NCI-H146 (cell line): ENCODE measurements at places on chromosomes 16 and 17.

GRCh38 chr17:17289701-17290100, 8.7 kb upstream of the COPS3 start:
- DNase-seq = no peak

DNA sequence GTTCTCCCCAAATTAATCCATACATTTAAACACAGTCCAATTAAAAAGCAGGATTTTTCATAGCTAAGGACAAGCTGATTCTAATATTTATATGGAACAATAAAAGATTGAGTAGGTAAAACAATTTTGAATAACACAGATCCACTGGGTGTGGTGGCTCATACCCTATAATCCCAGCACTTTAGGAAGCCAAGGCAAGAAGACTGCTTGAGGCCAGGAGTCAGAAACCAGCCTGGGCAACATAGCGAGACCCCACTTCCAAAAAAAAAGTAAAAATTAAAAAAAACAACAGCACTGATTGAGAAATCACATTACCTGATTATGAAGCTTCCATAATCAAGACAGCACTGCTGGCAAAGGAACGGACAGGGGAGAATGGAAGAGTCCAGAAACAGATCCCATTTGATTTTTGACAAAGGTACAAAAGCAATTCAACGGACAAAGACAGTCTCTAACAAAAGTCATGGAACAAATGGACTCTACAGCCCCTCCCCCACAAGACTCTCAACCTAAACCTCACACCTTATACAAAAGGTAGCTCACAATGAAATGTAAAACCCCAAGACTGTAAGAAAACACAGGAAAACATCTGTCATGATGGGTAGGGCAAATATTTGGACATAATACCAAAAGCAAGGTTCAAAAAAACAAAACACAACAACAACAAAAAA, 17.9 kb downstream of the USP7 start:
- no peak for DNase-seq

GRCh38 chr16:70770626-70771552, 30.1 kb downstream of the VAC14 start:
- peak; percentile 23 for DNase-seq

GRCh38 chr16:23107936-23108335, 41.3 kb downstream of the USP31 start:
- no peak for DNase-seq

DNA sequence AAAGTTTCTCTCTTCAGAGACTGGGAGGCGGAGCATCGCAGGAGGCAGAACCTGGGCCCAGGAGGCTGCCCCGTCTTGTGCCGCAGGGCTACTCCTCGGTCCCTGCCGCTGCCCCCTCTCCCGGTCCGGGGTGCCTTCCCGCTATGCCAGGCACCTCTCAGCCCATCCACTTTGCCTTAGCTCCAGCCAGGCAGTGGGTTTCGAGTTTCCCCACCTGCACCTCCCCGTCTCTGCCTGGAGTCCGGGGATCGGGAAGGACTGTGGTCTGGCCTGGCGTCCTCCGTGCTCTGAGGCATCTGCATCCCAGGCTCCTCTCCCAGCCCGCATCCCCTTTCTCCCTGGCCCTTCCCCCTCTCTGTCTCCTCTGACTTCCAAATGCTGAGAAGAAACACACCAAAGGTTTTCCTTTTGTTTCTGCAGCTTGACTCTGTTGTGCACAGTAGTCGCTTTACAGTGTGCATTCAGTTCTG, 26.8 kb upstream of the PIK3R6 start:
- DNase-seq = no peak

DNA sequence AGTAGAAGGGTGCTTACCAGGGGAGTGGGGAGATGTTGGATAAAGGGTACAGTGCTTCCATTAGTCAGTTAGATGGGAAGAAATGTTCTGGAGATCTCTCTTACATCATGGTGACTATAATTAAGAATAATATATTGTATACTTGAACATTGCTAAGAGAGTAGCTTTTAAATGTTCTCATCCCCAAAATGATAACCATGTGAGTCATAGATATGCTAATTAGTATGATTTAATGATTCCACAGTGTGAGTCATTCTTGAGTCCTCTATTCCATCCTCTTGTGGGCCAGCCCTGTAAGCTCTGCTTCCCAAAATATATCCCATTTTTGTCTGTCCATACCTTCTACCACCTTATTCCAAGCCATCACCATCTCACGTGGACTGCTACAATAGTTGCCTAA, 80.6 kb upstream of the CDH11 start:
- DNase-seq = no peak

GRCh38 chr16:10979717-10980601, 35.6 kb downstream of the CLEC16A start:
- DNase-seq = no peak

DNA sequence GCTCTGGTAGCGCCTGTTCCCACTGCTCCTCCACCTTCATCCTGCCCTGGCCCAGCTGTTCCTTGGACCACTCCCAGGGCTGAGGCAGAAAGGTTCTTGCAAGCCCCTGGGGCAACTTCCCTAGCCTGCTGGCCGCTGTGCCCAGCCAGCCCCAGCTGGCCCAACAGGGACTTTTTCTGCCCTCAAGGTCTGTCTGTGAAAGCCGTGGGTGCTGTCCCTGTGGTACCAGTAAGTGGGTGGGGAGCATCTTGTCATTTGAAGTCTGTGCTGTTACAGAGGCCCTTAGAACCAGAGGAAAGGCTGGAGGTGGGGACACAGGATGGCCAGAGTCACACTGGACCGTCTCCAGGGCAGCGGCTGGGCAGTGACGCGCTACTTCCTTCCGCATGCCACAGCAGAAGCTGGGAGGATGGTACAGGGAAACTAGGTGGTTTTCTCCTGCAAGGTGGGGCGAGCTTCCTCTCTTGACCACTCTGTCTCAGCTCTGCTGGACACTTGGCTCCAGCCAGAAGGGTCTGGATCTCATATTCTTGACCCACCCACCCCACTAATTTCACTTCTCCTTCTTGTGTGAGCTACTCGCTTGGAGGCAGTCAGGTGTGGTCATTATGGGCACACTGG, 87.8 kb downstream of the PLCG2 start:
- DNase-seq = no peak

DNA sequence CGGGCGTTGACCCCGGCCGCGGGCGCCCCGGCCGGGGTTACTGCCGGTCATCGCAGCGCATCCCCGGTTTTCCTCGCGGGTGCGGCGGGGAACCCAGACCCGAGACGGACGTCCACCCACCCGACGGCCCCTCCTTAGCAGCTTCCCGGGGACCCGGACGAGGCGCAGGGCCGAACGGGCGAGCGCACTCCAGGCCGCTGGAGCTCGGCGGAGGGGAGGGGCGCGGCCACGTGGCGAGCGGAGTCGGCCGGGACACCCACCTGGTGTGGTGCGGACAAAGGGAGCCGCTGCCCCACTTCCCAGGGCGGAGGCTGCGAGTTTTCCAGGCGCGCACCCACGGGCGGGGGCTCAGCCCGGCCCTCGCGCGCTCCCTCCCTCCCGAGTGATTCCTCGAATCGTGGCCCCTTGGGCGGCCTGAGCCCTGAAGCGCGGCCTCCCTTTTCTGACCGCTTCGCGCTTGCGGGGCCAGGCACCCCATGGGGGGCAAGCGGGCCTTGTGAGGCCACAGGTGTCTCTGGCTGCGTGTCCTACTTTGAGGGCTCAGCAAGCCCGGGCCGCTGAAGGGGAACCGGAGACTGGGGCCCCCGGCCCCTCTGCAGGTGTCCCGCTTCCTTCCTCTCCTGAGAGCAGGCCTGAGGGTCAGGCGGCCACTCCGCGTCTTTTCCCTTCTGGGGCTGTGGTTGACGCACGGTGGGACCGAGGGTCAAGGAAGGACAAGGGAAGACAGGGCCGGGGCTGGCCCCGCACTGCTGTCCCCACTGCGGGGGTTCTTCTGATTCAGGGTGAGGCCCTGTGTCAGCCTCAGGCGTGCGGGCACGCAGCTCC, 1.1 kb upstream of the FASN start:
- DNase-seq = peak; percentile 73
